ENCODE measurements at places on chromosomes 5 and 9.

DNA sequence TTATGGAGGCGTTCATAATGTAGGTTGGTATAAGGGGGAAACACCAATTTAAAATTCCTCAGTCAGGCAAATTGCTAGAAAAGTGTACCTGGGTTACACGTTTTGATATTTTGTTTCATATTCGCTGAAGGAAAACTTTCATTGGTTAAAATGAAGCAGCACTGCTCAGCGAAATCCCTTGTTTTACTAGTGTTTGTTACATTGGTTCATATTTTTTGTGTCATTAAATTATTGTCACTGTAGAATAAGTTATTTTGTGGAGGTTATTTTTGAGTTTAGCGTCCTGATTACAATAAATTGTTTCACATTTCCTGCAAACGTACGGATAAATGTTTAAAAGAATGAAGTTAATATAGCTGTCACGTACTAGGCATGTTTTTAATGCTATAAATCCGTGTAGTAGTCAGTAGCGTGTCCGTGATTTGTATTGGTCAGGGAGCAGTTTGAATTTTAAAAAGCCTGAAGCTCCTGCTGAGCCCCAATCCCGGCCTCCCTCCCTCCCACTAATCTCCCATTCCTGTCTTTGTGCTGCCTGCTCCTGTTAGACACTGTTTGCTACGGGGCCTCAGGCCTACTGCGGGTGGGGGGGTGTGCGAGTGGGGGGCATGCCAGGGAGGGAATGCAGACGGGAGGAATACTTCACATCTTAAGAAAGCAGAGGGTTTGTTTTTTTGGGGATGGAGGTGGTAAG is 2.0 kb downstream of the NIPBL start:
- DNase-seq, result no peak

DNA sequence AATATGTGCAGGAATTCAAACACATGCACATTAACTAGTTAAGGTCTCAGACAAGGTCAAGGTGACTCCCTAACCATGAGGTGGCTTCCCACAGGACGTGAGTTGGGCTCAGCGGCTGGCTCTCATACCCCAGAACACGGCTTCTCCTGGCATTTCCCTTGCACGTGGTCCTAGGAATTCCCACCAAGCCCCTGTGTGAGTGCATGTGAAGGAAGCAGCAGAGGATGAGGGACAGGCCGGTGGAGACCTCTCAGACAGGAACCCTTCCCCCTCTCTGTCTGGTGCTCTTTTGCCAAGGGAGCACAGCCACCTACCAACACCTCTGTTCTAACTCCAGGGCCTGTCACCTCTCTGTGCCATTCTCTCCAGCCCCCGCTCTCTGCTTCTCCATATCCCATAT is 271.0 kb downstream of the FSTL4 start:
- DNase-seq, result no peak

DNA sequence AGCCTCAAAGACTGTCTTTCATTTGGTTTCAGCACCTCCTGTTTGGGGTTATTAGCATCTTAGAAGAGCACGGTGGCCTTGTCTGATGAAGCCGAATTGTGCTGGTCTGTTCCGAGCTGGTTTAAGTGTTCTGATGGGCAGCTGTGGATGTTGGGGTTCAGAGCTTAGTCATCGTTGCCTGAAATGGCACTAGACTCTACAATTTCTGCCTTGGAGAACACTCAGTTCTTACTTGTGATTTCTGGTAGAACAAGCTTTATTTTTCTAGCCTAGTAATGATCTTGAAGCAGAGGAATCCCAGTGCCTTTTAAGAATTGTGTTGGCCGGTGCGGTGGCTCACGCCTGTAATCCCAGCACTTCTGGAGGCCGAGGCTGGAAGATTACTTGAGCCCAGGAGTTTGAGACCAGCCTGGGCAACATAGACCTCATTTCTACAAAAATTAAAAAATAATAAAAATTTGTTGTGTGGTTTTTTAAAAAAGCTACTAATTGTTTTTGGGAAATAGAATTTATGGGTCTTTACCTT is 7.8 kb downstream of the FBXW5 start:
- DNase-seq, result no peak

DNA sequence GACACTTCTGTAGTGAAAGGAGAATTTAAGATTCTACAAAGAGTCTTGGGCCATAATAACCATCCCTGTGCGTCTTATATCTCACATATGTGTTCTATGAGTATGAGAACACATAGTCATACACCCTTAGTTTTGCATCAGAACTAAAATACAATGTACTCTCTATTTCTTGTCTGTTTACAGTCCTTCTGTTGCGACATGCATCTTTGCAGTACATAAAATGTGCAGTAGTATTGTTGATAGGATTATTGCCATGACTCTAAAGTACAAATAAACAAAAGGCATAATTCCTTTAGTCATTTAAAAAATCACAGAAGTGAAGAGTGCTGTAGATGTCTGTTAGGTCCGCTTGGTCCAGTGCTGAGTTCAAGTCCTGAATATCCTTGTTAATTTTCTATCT is 201.9 kb downstream of the NR3C1 start:
- no peak for DNase-seq

DNA sequence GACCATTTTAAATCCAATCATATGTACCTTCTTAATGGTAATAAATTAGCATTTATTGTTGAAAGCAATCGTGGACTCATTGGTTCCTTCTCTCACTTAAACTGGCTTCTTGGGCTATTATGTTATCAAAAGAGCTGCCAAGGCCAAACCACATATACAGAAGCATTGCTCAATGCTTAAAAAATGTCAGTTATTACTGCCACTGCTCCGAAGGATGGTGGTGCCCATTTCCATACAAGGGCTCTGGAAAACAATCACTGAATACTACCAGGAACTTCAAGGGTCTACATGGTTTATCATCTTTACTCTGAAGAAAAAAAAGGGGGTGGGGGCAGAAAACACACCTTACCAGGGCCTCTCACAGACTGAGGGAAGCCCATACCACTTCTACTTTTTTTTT is 104.3 kb downstream of the GNAQ start:
- no peak for DNase-seq

DNA sequence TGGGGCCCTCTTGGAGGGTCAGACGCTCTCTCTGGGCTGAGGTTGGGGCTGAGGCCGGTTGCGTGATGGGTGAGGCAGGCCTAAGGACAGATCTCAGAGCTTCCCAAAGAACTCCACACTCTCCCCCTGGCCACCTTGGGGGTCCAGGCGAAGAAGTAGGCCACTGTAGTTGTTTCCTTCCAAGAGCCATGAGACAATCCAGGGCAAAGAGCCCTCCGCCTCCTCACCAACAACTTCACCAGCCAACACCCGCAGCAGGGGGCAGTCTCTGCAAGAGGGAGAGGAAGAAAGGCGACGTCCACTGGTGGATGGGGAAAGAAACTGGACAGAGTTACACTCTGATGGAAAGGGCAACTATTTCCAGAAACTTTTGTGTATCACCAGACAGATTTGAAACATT is 10.7 kb downstream of the SLC35A4 start:
- DNase-seq, result no peak

DNA sequence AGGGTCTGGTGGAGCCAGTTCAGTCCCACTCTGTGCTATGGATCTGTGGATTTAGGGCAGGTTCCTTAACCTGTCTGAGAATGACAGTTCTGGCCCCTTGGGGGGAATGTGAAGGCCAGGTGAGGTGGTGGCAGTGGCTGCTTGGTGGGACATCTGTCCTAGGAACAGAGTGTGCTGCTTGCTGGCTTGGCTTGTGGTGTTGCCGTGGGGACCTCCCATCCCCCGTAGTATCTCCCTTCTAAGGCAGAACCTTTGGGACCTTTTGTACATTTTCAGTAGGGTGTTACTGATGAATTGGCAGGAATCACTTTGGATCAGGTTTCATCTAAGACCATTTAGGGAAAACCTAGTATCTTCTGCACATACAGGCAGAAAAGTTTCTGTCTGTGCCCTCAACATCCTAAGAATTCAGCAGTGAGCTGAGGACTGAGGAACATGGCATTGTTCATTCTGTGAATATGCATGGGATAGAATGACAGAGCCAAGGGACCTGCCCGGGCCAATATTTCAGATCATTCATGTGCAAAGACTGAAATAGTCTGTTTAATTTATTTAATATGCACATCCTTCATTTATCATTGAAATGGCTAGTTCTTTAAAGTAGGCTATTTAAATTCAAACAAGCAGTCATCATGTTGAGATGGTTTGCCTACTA is 64.6 kb downstream of the WNK2 start:
- no peak for DNase-seq

DNA sequence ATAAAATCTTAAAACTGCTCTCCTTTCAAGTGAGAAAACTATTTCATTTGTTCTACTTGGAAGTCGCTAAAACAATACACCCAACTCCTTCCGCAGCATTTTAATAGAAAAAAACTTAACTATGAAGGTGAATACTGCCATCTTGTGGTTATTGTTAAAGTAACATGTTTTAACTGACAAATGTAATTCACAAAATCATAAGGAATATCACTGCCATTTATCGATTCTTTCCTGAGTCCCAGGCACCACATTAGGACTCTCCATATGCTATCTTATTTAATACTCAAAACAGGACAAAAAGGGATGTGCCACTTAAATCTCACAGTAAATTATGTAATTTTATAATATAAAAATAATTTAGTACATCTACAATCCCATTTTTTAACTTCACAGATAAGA is 130.5 kb upstream of the ITGA1 start:
- DNase-seq, result peak; percentile 46

- no peak for DNase-seq
These were observed 258.6 kb downstream of the ASTN2 start for GRCh38 chr9:117156144-117156688.

- no peak for DNase-seq
These were observed 382.9 kb upstream of the RFX3 start for GRCh38 chr9:3908731-3909130.

DNA sequence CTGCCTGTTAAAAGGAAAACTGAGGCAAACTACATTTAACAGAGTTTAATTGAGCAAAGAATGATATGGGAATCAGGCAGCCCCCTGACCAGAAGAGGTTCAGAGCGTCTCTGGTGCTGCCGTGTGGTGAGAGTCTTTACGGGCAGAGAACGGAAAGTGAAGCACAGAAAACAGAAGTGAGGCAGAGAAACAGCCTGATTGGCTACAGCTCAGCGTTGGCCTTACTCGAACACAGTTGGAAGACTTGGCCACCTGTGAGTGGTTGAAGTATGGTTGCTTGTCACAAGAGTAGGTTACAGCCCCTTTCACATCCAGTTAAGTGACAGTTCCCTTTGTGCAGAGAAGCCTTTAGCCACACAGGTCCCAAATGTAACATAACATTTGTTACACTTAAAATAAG is 16.9 kb upstream of the FBP1 start:
- peak; percentile 51 for DNase-seq

GRCh38 chr5:80206282-80206681 is 49.6 kb downstream of the SERINC5 start:
- DNase-seq, result no peak

- no peak for DNase-seq
These were observed 17.3 kb downstream of the SKIC3 start for GRCh38 chr5:95537501-95537900.

- DNase-seq, result no peak
These were observed 93.9 kb downstream of the GPBP1 start for GRCh38 chr5:57267805-57268204.

DNA sequence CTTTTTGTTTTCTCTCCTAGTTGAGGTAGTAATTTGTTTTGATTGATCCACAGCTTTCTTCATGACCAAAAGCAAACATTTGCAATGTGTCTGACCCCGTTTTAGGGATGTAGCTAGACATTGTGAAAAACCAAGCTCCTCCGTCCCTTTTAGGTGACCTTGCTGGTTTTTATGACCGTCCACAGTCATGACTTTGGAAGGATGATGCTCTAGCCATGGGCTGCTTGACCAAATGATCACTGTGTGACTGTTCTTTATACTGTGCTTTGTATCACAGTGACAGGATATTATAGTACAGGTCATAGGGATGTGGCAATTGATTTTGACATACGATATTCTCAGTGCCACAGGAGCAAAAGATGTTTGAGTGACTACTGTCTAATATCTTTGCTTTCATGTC is 54.4 kb downstream of the KCNN2 start:
- no peak for DNase-seq

GRCh38 chr5:116135344-116135743 is 50.5 kb downstream of the COMMD10 start:
- DNase-seq, result peak; percentile 58

- peak; percentile 96 for DNase-seq
These were observed 199.3 kb upstream of the PTGER4 start for GRCh38 chr5:40480392-40480791.

DNA sequence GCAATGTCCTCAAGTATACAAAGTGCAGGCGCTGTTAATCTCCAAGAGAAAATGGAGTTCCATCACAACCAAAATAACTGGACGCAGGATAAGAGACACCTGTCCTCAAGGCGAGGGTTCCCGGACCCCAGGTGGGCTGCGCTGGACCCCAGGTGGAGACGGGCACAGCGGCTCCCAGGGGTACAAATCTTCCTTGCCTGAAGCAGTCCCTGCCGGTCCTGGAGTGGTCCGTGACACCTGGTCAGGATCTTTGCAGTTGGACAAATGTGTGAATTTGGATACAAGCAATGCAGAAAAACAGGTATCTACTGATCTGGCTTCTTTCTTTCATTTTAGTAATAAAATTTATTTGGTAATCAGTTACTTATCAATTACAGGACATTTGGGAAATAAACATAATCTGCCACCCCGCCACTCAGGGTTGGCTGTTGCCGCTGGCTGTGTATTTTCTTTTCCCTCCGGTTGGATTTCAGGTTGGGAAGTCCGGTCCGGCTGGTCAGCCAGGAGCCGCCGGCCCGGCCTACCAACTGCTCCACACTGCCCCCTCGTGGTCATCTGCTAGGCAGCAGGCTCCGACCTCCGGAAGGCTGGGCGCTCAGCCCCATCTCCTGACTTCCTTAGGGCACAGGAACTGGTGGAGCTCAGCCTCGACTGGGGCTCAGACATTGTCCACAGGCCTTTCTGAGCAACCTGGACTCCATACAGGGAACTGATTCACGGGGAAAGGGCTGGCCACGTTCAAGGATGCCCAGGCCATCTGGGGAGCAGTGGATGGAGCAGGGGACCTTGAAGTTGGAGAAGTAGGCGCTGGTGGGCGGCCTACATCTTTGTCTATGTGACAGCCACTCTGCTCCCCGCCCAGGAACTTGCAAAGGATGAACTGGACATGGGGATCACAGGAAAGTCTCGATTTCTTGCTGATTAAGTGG is 43.4 kb downstream of the NXNL2 start:
- DNase-seq, result peak; percentile 78

- DNase-seq, result peak; percentile 89
These were observed 220.4 kb downstream of the ARRDC3 start for GRCh38 chr5:91162534-91163381.

DNA sequence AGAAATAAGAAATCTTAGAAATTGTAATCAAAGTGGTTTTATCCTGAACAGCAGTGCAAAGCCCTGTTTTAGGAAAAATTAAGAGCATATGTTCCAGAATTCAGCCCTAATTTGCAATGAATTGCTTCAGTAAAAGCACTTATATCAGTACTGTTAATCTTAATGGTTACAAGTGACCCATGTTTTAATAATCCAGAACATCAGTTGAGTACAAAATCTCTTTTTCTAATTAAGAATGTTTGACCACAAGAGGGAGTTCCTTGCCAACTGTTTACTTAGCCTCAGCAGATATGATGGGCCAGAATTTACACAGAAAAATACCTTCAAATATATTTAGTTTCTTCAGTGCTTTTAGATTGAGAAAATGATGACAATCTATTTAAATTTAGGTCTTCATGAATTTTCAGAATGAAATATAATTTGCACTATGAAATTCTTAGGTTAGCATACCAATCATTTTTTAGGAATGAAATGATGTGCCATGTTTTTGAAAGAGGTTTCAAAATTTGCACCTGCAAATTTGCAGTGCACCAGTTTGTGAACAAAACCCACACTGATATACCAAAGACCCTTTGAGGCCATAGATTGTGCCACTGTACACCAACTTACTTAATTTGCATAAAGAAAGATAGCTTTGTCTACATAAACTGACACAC is 926.3 kb upstream of the ARRDC3 start:
- DNase-seq, result no peak

- no peak for DNase-seq
These were observed 345.9 kb upstream of the RPS23 start for GRCh38 chr5:82624062-82624461.
